ENCODE measurements at places on chromosomes 11 and 22.

GRCh38 chr11:44083433-44083832, 12.0 kb upstream of the EXT2 start:
- no peak for DNase-seq

- no peak for DNase-seq
These were observed 61.4 kb upstream of the LRRC55 start for GRCh38 chr11:57120192-57120965.

DNA sequence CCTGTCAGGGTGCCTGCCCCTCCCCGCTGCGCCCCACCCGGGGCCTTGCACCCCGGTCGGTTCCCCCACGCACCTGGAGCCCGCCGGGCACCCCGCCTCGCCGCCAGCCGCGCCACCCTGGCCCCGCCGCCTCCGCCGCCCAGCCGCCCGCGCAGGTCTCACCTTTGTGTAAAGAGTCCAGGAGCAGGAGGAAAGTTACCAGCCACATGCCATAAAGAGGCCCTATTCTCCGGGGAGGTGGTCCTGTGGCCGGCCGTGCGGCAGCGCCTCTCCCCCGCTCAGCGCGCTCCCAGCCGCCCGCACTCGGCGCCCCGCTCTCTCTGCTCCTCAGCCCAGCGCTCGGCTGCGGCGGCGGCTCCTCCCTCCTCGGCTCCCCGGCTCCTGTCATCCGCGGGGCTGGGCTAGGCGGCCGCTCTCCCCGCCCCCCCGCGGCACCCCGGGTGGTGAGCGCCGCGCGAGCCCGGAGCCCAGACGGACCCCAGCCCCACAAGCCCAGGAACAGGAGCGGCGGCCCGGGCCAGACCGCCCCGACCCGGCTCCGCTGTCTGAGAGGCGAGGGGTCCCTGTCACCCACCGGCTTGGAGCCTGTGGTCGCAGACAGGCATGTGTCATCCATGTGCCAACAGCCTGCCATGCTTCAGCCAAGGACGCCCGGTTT, at the start of gene DSCAML1:
Gene DSCAML1 (minus strand): TSS at position 345 of the 658 bp plus-strand sequence. CDS start 137 bp downstream, at position 208.
- peak; percentile 27 for DNase-seq

GRCh38 chr11:2651054-2651617, 48.7 kb downstream of the KCNQ1OT1 start:
- DNase-seq, result no peak

DNA sequence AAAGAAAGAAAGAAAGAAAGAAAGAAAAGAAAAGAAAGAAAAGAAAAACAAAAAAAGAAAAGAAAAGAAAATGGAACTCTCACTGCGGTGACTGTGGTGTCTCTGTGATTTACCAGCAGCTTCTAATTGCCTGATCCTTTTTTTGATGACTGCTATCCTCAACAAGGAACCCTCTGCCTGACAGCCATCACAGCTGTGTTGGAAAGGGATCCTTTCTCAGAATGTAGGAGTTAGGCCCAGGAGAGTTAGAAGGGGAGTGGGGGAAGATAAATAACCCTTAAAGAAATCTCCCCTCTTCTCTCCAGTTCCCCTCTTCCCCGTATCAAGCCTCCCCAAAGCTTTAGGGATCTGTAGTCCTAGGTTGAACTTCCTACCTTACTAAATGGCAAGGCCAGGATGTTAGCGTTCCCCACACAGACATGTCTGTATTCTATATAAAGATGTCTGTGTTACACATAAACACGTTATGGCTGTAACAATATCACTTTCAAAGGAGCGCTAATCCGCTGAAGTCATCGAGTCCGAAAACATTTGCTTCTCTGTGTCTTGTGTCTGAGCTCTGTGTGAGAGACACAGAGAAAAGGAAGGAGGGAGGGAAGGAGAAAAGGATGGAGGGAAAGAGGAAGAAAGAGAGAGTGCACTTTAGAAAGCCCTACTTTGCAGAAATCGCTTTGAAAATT, 26.8 kb upstream of the WT1 start:
- no peak for DNase-seq

Data from T-helper 2 cell (primary cell).